ENCODE measurements at places on chromosomes 13 and 19. TPM values are rescaled to one million over a fixed set of nuclear protein-coding genes. Genes with fewer than 3 reads are reported as not detected.

- H3K36me3 ChIP-seq = peaks cover 20% of the 10 kb centered on the region
- H3K27ac ChIP-seq = peak overlapping the region; percentile 74
- H3K4me3 ChIP-seq = no peak overlapping the region
- DNase-seq = peak; percentile 47
- no peaks in the 10 kb centered on the region for H3K27me3 ChIP-seq
- peaks cover 67% of the 10 kb centered on the region for H3K4me1 ChIP-seq
Measured at GRCh38 chr19:8517551-8518442, 3.8 kb upstream of the ZNF414 start.

DNA sequence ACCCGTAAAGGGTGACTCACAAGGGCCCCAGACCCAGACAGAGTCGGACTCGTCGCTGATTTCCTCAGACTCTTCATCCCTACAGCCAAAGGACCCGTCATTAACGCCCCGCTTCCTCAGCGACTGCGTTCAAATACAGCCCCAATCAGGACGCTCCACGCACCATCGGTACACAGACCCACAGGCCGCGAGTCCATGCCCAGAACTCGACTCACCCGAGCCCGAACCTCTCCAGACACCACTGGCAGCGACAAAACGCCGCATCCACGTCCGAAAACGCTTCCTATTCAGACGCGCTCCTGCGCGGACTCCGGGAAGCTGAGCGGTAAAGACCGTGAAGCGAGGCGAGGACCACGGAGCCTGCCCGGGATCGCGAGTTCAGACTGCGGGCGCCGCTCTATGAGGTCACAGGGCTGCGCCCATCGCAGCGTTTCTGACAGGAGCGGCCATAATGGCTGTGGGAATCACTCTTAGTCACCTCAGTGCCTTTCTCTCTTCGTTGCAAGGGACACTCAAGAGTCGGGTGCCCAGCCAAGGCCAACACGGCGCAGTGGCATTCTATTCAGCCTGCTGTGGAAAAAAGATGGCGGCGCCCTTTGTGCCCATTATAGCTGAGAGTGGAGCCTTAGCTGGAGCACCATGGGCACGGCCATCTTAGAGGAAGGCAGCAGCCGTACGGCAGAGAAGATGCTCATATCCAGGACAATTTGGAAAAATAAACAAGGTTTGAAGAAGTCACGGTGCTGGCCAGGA is at the start of gene ZNF614:
Gene ZNF614, minus strand, starts transcription at position 353 of the 753 bp plus-strand sequence. CDS start 2,634 bp downstream, outside the sequence.
- H3K4me3 ChIP-seq = peak within 1 kb of the TSS; percentile 84
- H3K27ac ChIP-seq = peak within 1 kb of the TSS; percentile 93
- no peaks in the 10 kb centered on the region for H3K27me3 ChIP-seq
- peak; percentile 90 for DNase-seq

DNA sequence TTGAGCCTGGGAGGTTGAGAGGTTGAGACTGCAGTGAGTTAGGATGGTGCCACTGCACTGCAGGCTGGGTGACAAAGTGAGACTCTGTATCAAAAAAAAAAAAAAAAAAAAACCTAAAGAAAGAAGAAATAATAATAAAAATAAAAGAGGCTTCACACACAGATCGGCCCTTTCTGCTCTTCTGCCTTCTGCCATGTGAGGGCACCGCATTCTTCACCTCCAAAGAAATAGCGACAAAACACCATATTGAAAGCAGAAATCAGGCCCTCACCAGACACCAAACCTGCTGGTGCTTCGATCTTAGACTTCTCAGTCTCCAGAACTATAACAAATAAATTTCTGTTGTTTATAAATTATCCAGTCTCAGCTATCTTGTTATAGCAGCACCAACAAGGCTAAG is 3.0 kb downstream of the ZNF649 start:
- H3K4me3 ChIP-seq = no peak overlapping the region
- H3K27ac ChIP-seq = no peak overlapping the region
- H3K4me1 ChIP-seq = peaks cover 15% of the 10 kb centered on the region
- no peaks in the 10 kb centered on the region for H3K27me3 ChIP-seq

- H3K36me3 ChIP-seq = no peaks in the 10 kb centered on the region
- H3K4me1 ChIP-seq = peaks cover 20% of the 10 kb centered on the region
- DNase-seq = no peak
- no peaks in the 10 kb centered on the region for H3K27me3 ChIP-seq
Measured at GRCh38 chr19:28388988-28389387, 824.0 kb downstream of the UQCRFS1 start.

DNA sequence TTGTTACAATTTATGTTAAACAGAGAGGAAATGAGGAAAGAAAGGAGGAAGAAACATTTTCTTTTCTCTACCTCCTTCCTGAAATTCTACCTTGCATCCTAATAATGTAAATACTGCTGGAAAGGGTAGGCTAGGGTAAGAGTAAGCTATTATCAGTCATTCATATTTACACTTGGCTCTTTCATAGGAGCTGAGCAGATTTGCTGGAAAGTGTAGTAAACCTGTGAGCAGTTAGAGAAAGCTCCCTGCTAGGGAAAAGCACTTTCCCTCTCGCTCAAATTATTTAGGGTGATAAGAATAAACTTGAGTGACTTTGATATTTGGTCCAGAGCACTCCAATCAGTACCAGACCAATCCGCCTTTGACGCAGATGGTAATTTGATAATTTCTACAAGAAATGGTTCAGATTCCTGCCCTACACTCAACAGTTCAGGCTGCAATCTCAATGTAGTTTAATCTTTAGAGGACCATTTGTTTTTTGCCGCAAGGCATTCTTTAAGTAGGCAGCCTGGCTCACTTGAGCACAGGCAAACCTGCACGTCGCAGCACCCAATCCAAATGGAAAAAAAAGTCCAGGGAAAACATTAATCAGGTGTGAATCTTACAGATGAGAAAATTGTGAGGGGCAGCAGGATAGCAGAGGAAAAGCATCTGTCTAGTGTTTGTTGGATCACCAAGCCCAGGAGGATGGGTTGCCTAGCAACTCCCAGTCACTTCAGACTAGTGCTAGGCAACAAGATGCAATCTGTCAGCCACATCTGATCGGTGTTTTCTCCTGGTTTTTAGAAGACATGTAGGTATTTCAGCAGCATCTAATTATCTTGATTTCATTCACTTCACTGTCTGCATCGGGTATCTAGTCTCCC is 68.6 kb upstream of the KL start:
- no peaks in the 10 kb centered on the region for H3K36me3 ChIP-seq
- DNase-seq = no peak
- no peak overlapping the region for H3K4me3 ChIP-seq
- H3K27ac ChIP-seq = no peak overlapping the region
- H3K4me1 ChIP-seq = no peaks in the 10 kb centered on the region

DNA sequence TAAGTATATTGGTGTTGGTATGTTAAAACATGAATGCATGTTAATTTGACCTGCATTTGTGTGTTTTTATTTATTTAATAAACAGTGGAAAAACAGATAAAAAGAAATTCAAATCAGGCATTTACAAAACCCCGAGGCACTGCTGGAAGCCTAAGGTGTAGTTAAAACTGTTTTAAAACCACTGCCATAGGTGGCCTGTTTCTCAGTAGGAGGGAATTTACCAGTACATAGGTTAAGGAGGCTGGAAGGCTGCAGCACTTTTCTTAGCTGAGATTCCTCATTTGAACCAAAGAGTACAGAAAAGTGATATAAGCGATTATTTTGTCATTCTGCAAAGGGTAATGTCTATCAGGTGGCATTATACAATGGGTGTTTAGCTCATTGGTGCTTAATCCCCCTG is 99.6 kb downstream of the PAN3 start:
- no peak overlapping the region for H3K27ac ChIP-seq
- H3K36me3 ChIP-seq = peaks cover 22% of the 10 kb centered on the region
- no peaks in the 10 kb centered on the region for H3K27me3 ChIP-seq
- H3K4me1 ChIP-seq = no peaks in the 10 kb centered on the region

GRCh38 chr19:3062165-3063105 is at the start of gene TLE5:
Gene TLE5 (minus strand): TSS chr19:3062495. CDS start chr19:3062200, 295 bp downstream.
- H3K27me3 ChIP-seq = no peaks in the 10 kb centered on the region
- DNase-seq = peak; percentile 85
- H3K4me3 ChIP-seq = peak within 1 kb of the TSS; percentile 83
- peaks cover 57% of the 10 kb centered on the region for H3K4me1 ChIP-seq
- H3K27ac ChIP-seq = peak within 1 kb of the TSS; percentile 87

GRCh38 chr13:46006688-46007452 is 45.7 kb downstream of the ZC3H13 start:
- DNase-seq = no peak
- no peak overlapping the region for H3K4me3 ChIP-seq
- no peaks in the 10 kb centered on the region for H3K4me1 ChIP-seq
- H3K27me3 ChIP-seq = no peaks in the 10 kb centered on the region
- no peak overlapping the region for H3K27ac ChIP-seq

DNA sequence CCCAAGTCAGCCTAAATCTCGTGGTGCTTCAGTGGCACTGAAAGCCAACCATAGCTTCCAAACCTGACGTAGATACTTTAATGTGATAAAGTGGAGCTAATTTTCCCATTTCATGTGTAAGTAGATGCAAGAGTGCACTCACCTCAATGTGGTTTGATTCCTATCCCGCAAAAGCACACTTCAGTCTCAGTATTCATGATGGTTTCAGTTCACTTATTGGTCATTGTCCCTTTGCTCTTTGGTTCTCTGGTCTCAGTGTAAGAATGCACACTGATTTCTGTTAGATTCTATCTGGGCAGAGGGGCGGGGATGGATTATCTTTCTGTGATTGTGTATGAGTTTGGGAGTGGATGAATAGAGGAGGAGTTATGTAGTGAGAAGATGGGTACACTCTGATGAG is 340.6 kb downstream of the KCNRG start:
- H3K27me3 ChIP-seq = no peaks in the 10 kb centered on the region
- H3K4me3 ChIP-seq = no peak overlapping the region
- no peaks in the 10 kb centered on the region for H3K36me3 ChIP-seq
- DNase-seq = no peak
- H3K27ac ChIP-seq = no peak overlapping the region

GRCh38 chr19:46350029-46350757 is 3.3 kb downstream of the PPP5C start:
- peaks cover 84% of the 10 kb centered on the region for H3K4me1 ChIP-seq
- H3K27ac ChIP-seq = peak overlapping the region; percentile 70
- no peak overlapping the region for H3K4me3 ChIP-seq

GRCh38 chr19:33947265-33947964 is 150.7 kb downstream of the KCTD15 start:
- DNase-seq = no peak
- H3K36me3 ChIP-seq = no peaks in the 10 kb centered on the region
- no peaks in the 10 kb centered on the region for H3K27me3 ChIP-seq
- H3K4me3 ChIP-seq = no peak overlapping the region
- no peak overlapping the region for H3K27ac ChIP-seq

- no peaks in the 10 kb centered on the region for H3K27me3 ChIP-seq
- no peak for DNase-seq
- H3K36me3 ChIP-seq = peaks cover 21% of the 10 kb centered on the region
- H3K27ac ChIP-seq = no peak overlapping the region
- H3K4me3 ChIP-seq = no peak overlapping the region
- H3K4me1 ChIP-seq = no peaks in the 10 kb centered on the region
Measured at GRCh38 chr19:5110546-5110945, 141.6 kb downstream of the KDM4B start.

GRCh38 chr19:29815231-29815630 is 3.4 kb downstream of the CCNE1 start:
- no peaks in the 10 kb centered on the region for H3K27me3 ChIP-seq
- H3K4me1 ChIP-seq = peaks cover 12% of the 10 kb centered on the region
- no peak overlapping the region for H3K4me3 ChIP-seq
- no peaks in the 10 kb centered on the region for H3K36me3 ChIP-seq
- H3K27ac ChIP-seq = no peak overlapping the region

- no peak for DNase-seq
- H3K4me3 ChIP-seq = no peak overlapping the region
Measured at GRCh38 chr13:114309806-114310410, 4.4 kb upstream of the CHAMP1 start.

DNA sequence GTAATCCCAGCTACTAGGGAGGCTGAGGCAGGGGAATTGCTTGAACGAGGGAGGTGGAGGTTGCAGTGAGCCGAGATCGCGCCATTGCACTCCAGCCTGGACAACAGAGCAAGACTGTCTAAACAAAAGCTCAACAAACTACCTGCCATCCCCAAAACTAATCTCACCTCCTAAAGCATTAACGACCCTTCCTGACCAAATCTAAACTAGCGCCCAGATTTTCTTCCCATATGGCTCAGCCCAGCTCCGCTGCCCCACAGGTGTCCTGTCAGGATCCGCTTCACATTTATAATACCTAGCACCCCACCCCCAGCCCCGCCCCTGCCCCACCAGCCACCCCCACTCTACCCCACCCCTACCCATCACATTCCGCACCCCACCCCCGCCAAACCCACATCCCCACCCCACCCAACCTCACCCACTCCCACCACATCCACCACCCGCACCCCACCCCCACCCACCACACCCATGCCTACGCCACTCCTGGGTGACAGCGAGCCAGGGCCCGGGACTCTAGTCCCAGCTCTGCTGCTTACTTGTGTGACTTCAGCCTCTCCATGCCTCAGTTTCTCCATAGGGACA is 599 bp downstream of the C19orf12 start:
- no peak for DNase-seq
- H3K36me3 ChIP-seq = peaks cover 2% of the 10 kb centered on the region
- H3K4me1 ChIP-seq = peaks cover 68% of the 10 kb centered on the region
- peak overlapping the region; percentile 50 for H3K4me3 ChIP-seq
- no peaks in the 10 kb centered on the region for H3K27me3 ChIP-seq

- no peaks in the 10 kb centered on the region for H3K27me3 ChIP-seq
- H3K36me3 ChIP-seq = no peaks in the 10 kb centered on the region
- peaks cover 5% of the 10 kb centered on the region for H3K4me1 ChIP-seq
Measured at GRCh38 chr13:95380468-95381211, 79.4 kb upstream of the ABCC4 start.

DNA sequence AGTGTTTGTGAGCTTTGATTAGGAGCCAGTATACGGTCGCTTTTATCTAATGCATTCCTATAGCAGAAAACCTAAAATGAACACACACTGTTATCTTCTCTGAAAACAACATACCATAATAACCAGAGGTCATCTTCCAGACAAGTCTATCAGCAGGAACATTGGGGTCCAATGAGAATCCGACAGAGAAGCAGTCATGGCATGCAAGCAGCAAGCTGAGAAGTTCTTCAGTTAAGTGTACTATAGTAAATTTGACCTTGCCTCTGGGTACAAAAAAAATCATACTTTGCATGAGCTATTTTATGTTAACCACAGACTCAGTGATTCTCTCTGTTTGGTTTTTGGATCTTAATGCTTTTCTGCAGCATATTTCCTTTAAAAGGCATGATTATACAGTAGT is 1505.1 kb downstream of the PCDH9 start:
- no peaks in the 10 kb centered on the region for H3K27me3 ChIP-seq
- H3K27ac ChIP-seq = no peak overlapping the region
- DNase-seq = no peak
- no peak overlapping the region for H3K4me3 ChIP-seq
- no peaks in the 10 kb centered on the region for H3K36me3 ChIP-seq

Gene MAST1
- 0.88 TPM for total RNA-seq

Gene MUC16
- not detected for total RNA-seq

Gene RFX1
- 30.5 TPM for total RNA-seq

Gene ANKLE1
- 1.3 TPM for total RNA-seq

Gene PLPP2
- 6.2 TPM for total RNA-seq

Gene KATNAL1
- 15.0 TPM for total RNA-seq

Gene KLK3
- total RNA-seq = not detected

Gene ZNF284
- total RNA-seq = 3.2 TPM

Gene MEF2B
- 5.6 TPM for total RNA-seq

Gene NLRP11
- not detected for total RNA-seq

Gene SOX1
- total RNA-seq = not detected

Gene CCDC106
- total RNA-seq = 3.2 TPM

Gene SMAD9
- total RNA-seq = not detected
